ENCODE measurements at places on chromosomes 4 and X.

DNA sequence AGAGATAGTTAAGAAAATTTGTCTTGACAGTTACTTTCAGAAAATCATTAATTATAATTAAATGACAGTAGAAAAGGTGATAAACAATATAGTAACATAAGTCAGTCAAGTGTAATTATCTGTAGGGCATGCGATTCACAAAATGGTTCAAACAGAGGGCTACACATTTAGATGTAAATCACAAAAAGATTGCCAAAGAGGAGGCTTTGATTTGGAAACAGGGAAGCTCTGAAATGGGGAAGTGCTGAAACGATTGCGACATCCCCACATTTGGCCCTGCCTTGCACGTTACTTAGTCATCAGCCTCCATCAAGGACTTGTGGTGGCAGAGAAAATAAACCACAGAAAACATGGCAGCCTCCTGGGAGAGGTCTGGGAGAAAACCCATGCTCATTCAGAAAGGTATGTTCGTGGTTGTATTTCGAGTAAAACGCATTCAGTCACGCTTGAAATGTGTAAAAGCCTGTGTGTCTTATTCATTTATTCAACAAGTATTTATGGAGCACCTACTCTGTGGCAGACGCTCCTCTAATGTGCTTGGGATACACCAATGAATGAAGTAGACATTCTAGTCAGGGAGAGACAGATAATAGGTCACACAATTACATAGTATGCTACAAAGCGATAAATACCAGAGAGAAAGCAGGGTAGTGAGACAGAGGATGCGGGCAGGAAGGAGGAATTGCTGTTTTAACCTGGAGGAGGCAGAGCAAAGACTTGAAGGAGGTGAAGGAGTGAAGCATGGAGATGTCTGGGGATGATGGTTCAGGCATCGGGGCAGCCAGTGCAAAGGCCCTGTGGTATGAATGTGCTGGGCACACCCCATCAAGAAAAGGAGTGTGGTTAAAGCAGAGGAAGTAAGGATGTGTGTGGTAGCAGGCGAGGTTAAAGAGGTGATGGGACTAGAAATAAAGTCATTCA is 7.8 kb downstream of the RBM47 start:
- no peak for DNase-seq

DNA sequence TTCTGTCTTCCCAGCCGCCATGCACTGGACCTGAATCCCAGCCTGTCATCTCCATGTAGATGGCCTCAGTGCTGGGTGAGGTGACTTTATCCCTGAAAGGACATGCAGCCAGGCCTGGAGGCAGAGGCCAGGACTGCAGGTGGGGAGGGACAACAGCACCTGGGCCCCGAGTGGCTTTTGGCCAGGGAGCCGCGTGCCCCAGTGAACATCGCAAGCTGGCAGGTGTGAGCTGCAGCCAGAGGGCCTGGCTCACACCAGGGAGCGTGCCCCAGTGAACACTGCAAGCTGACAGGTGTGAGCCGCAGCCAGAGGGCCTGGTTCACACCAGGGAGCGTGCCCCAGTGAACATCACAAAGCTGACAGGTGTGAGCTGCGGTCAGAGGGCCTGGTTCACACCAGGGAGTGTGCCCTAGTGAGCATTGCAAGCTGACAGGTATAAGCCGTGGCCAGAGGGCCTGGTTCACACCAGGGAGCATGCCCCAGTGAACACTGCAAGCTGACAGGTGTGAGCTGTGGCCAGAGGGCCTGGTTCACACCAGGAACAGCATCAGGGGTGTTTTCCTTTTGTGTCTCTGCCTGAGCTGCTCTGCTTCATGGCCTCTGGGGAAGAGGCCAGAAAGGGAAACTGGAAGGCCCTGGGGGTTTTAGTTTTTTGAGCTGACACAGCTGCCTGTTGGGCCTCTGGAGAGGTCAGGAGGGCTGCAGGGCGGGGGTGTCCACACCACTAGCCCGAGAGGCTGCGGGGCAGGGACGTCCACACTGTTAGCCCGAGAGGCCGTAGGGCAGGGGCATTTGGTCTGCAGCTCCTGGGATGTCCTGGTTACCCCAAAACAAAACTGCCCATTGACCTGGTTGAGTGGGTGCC is 22.7 kb upstream of the PSAPL1 start:
- DNase-seq, result no peak

DNA sequence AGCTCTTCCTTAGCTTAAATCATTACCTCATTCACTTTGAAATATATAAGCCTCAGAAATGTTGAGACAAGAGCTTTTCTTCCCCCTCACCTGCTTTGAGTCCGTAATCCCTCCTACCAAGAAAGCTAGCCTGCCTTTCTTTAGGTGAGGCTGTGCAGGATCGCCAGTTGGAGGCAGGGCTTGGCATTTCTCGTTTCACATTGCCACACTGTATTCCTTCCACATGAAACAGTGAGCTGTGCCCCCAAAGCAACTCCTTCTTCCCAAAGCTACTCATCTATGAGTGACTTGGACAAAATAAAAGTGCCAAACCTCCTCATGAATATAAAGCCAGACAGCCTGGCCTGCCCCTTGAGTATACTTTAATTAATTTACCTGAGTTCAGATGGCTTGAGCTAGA is 86.8 kb downstream of the LIMCH1 start:
- no peak for DNase-seq

GRCh38 chr4:36556984-36557383 is 275.6 kb downstream of the DTHD1 start:
- no peak for DNase-seq

DNA sequence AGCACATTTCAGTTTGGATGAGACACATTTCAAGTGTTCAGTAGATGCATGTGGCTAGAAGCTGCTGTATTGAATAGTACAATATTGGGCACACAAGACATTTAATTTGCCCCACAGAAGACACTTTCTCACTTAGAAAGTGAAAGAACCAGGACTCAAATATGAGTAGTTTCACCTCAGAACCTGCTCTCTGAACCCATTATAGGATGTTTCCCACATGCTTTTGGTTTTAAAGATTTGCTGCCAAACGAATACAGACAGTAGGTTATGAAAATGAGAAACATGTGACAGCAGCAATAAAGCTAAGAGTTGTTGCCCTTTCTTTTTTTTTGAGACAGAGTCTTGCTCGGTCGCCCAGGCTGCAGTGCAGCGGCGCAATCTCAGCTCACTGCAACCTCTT is 32.3 kb downstream of the C4orf54 start:
- DNase-seq, result no peak

GRCh38 chrX:3990569-3990968 is 277.1 kb upstream of the PRKX start:
- DNase-seq, result no peak

- DNase-seq, result no peak
Observed at GRCh38 chr4:30122711-30123110, 597.5 kb upstream of the PCDH7 start.

DNA sequence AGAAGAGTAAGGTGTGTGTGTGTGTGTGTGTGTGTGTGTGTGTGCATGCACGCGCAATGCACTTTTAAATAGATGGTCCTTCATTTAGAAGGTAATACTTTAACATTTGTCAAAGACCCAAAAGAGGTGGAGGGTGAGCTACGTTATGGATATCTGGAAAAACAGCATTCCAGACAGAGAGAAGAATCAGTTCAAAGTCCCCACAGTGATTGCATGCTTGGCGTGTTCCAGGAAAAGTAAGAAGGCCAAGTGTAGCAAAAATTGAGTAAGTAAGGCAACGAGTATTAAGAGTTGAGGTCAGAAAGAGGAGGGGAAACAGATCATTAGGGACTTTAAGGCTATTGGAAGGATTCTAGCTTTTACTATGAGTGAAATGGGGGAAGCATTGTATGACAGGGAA is 21.9 kb upstream of the GABRE start:
- DNase-seq, result no peak

GRCh38 chr4:131430302-131430701 is 1718.8 kb upstream of the PCDH10 start:
- DNase-seq, result no peak

DNA sequence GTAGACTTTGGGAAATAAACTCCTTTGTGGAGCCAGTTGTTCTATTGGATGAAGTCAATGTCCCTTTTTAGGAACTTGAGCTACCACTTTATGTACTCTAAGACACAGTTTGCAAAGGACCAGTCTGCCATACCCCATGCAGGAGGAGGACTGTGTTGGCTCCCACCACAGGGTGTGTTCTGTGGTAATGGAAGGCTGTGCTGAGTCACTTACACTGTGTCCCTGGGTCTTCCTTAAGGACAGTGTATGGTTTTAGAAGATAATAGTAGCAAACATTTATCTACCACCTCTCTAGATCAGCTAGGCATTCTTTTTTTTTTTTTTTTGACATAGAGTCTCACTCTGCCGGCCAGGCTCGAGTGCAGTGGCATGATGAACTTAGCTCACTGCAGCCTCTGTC is 184.0 kb upstream of the PGRMC2 start:
- no peak for DNase-seq

DNA sequence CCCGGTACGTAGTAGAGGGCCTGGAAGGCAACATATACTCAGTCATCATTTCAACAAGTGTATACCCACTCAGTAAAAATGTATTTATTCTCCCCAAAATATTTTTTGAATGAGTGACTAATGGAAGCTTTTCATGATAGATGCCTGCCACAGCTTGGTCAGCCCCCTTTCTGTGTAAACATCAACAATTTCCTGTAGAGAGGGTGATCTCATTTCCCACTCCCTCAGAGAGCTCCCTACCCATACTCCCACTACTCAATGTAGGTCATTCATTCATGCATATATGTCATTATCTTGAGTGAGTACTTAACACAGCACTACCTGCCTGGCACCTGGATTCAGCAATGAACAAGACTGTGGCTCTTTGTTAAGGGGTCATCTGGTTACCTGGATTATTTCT is 81.9 kb downstream of the STK32B start:
- DNase-seq, result no peak

- no peak for DNase-seq
Observed at GRCh38 chrX:155949098-155949497, 48.4 kb upstream of the IL9R start.

GRCh38 chr4:188714907-188715306 is 575.7 kb downstream of the TRIML1 start:
- no peak for DNase-seq

DNA sequence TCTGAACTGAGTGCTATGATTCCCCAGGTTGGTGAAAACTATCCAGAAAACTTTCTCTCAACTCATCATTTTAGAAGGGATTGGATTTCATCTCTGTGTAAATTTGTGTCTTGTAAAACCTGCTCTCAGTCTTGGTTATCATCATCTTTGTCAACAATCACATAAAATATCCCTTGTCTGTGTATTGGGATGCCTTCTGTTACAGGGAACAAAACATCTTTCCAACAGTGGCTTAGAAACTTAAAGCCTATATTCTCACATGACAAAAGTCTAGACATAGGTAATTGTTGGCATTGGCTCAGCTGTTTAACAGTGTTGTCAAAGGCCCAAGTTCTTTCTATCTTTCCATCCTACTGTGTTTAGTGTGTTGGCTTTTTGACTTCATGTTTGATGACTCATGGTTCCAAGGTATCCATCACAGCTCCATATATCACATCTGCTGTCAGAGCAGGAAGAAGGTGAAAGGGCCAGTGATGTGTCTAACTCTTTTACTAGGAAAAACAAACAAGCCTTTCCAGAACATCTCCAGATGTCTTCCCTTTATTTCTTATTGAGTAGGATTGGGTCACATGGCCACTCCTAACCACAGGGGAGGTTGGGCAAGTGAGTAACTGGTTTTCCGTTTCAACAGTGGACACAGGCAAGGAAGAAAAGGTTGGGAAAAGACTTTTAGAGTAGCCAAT is 65.0 kb downstream of the PHEX start:
- no peak for DNase-seq

DNA sequence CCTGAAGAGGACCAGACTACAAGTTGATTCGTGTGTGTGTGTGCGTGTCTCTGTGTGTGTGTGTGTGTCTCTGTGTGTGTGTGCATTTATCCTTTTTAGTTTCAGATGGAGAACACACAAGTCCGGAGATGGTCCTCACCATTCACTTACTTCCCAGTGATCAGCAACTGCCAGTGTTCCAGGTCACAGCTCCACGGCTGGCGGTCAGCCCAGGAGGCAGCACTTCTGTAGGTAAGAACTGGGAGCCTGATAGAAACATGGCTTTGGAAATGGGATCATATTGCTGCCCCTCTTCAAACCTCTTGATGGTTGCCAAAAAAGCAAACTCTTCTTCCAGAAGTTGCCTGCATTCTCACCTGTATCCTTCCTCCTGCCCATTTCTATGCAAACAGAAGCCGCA is 122.6 kb upstream of the ANXA3 start:
- no peak for DNase-seq

- no peak for DNase-seq
Observed at GRCh38 chr4:5979981-5980380, 38.2 kb downstream of the C4orf50 start.

DNA sequence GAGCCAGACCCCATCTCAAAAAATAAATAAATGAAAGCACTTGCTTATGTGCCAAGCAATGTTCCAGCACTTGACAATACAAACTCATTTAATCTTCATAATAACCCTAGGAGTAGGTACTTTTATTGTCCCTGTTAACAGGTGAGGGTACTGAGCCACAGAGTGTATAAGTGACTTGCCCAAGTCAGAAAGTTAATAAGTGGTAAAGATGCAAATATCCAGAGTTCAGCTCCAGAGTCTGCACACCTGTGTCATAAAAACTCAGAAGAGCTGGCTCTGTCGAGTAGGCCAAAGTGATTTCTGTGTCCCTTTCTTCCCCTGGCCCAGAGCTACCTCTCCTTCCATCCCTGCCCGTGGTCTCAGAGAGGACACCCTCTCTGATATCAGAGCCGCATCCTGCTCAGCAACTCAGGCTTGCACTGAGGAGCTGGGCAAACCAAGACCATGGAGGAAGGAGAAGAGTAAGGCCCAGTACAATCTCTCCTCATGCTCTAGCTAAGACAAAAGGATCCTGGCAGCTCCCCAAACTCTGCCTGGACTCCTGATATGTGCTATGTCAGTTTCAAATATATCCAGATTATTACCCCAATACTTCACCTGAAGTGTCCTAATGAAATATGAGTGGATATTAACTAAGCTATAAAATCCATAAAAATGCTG is 136.3 kb downstream of the HS6ST2 start:
- no peak for DNase-seq

GRCh38 chr4:41609851-41610250 is 71.9 kb downstream of the LIMCH1 start:
- no peak for DNase-seq

DNA sequence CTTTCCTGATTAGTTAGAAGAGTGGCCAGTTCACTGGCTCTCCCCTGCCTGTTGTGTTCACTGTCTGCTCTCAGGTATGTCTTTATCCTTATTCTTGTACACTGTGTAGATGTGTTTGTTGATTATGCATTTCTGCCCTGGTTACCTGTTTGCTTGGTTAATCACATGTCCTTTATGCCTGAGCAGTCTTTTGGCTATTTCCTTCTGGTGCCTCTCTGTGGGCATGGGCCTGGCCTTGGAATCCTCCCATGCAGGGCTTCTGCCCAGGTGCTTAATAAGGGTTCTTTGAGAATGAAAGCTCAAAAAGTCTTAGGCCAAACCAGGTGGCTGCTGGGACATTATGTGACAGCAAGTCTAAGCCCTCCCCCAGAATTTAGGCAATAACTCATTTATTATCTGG is 26.5 kb downstream of the OTUD6A start:
- DNase-seq, result no peak

Measured in activated T-cell treated with anti-CD3 and anti-CD28 coated beads for 4 hours (primary cell).